ENCODE measurements at places on chromosomes 4 and X. TPM values are rescaled to one million over a fixed set of nuclear protein-coding genes. Genes with fewer than 3 reads are reported as not detected.

The BMP3 gene
- under 0.01 TPM for total RNA-seq

The MAPK10 gene
- 14.4 TPM for total RNA-seq

The APLN gene
- total RNA-seq: 4.3 TPM

The RAB33A gene
- total RNA-seq: 2.4 TPM

The CABS1 gene
- total RNA-seq: not detected

The C4orf46 gene
- total RNA-seq: 5.5 TPM

The HSFX2 gene
- 0.14 TPM for total RNA-seq

The MAGEA11 gene
- 0.09 TPM for total RNA-seq

The PDGFRA gene
- total RNA-seq: 502 TPM

The KIAA1210 gene
- total RNA-seq: not detected

The BRS3 gene
- not detected for total RNA-seq

The DDX53 gene
- not detected for total RNA-seq

The SRPX2 gene
- total RNA-seq: 29.2 TPM

The HCFC1 gene
- total RNA-seq: 9.2 TPM

The H2BW2 gene
- not detected for total RNA-seq

The XK gene
- total RNA-seq: under 0.01 TPM

The TEX11 gene
- total RNA-seq: 0.09 TPM

The SPATA4 gene
- total RNA-seq: 0.28 TPM

Measured in smooth muscle cell of bladder (primary cell).